ENCODE measurements at places on chromosomes 4 and X.

DNA sequence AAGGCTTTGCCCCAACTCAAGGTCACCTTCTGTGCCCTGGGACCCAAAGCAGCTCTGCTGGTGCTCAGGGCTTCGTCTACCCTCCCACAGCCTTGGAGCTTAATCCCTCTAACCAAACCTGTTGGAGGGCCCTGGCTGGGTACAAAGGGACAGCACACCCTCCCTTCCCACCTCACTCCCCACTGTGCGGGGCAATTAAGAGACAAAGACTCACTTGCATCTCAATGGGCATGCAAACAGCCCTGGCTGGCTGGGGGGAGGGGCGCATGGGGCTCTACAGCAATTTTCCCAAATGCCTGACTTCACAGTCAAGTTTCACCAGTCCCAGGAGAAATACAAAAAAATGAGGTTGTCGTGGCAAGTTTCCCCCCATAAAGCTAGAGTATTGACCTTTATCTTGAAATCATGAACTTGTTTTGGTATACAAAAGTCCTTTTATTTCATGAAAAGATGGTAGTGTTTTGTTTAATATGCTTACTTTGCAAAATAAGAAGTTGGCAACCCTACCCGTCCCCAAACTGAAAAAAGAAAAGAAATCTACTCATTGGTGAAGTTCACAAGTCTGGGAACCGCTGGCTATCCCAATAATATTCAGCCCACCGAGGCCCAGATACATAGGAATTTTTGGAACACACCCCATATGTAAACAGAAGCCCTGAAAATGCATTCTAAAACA, 4.1 kb upstream of the CD99L2 start:
- H3K4me1 ChIP-seq, result no peaks in the 10 kb centered on the region
- H3K27me3 ChIP-seq, result no peaks in the 10 kb centered on the region
- H3K36me3 ChIP-seq, result no peaks in the 10 kb centered on the region
- no peak overlapping the region for H3K4me3 ChIP-seq
- no peak for DNase-seq

DNA sequence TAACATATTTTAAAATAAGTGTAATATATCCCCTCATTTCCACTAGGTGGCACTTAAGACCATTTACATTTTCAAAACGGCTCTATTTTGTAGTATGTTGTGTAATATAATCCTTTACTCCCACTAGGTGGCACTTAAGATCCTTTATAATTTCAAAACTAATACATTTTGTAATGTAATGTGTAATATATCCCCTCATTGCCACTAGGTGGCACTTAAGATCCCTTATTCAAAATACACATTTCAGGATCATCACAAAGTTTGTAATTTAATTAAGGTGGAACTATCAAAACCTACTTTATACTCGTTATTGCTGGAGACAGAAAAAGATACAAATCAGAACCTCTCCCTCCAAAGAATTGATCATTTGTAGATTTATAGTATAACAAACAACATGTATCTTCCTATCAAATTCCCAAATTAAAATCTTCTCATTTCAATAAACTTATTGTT, 132.5 kb downstream of the ARHGAP6 start:
- peak; percentile 5 for DNase-seq
- no peaks in the 10 kb centered on the region for H3K36me3 ChIP-seq
- no peak overlapping the region for H3K4me3 ChIP-seq
- no peak overlapping the region for H3K27ac ChIP-seq
- H3K4me1 ChIP-seq, result no peaks in the 10 kb centered on the region

GRCh38 chrX:154430916-154431315, 2.4 kb downstream of the ATP6AP1 start:
- no peaks in the 10 kb centered on the region for H3K27me3 ChIP-seq
- peak; percentile 24 for DNase-seq
- H3K4me1 ChIP-seq, result no peaks in the 10 kb centered on the region
- no peak overlapping the region for H3K4me3 ChIP-seq
- no peaks in the 10 kb centered on the region for H3K36me3 ChIP-seq

- H3K4me1 ChIP-seq, result no peaks in the 10 kb centered on the region
- H3K4me3 ChIP-seq, result no peak overlapping the region
- no peak for DNase-seq
- H3K27ac ChIP-seq, result no peak overlapping the region
Measured at GRCh38 chr4:112523764-112524505, 8.0 kb upstream of the NEUROG2 start.

DNA sequence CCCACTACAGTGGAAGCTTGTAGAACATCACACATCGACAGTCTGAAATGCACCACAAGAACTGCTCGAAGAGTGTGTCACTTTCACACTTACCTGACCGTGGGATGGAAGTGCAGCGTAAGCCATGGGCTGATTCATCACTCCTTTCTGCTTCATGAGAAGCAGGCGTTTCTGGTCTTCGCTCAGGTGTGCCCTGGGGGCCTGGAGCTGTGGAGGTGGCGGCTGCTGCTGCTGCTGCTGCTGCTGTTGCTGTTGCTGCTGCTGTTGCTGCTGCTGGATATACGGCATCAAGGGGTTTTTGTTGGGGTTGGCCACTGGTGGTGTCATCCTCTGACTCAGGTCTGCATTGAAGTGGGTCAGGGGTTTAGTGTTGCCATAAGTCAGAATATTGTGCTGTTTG, 223.6 kb downstream of the MGST2 start:
- H3K4me3 ChIP-seq, result no peak overlapping the region
- peak overlapping the region; percentile 27 for H3K27ac ChIP-seq
- no peak for DNase-seq
- H3K36me3 ChIP-seq, result no peaks in the 10 kb centered on the region
- H3K4me1 ChIP-seq, result peaks cover 5% of the 10 kb centered on the region
- H3K27me3 ChIP-seq, result no peaks in the 10 kb centered on the region

DNA sequence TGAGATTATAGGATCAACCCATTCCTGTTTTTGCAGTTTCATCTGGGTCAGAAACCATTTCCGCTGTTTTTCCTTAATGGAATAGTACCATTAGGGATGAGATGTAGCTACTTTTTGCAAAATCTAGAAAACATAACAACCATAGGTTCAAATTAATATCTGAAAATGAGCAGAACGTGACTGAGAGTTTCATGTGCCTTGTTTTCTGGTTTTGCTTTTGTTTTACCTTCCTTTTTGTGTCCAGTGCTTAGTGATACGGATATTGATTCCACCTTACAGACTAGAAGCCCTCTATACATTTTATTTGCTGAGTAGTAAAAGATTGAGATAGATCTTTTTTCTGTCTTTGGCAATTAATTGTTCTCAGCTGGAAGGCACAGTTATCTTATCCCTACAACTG, 46.5 kb downstream of the SNX25 start:
- DNase-seq, result no peak
- H3K4me3 ChIP-seq, result no peak overlapping the region
- H3K36me3 ChIP-seq, result no peaks in the 10 kb centered on the region
- H3K4me1 ChIP-seq, result no peaks in the 10 kb centered on the region

DNA sequence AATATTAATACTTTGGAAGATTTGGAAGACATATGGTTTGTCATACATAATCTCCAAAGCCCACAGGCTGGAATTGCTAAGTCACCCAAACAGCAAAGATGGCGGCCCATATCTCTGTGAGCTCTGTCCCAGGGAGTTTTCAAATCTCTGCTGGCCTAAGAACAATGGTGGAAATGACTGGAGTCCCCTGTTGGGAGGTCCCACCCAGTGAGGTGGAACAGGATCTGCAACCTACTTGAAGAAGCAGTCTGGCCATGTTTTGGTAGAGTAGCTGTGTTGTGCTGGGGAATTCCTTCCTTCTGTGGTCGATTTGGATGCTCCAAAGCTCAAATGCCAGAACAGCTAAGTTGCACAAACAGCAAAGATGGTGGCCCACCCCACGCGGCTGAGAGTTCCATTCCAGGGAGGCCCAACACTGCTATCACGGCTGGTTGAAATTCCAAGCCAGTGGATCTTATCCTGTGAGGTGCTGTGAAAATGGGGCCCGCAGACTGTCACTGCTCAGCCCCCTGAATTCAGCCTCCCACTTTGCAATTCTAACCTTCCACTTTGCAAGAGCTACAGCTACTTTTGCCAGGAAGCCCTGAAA, 3.2 kb upstream of the UGT2B7 start:
- no peak overlapping the region for H3K27ac ChIP-seq
- no peaks in the 10 kb centered on the region for H3K4me1 ChIP-seq
- H3K27me3 ChIP-seq, result no peaks in the 10 kb centered on the region
- no peak for DNase-seq

GRCh38 chr4:98656886-98657285, 1.5 kb downstream of the TSPAN5 start:
- H3K27me3 ChIP-seq, result no peaks in the 10 kb centered on the region
- no peaks in the 10 kb centered on the region for H3K36me3 ChIP-seq
- DNase-seq, result no peak
- H3K27ac ChIP-seq, result no peak overlapping the region
- H3K4me1 ChIP-seq, result no peaks in the 10 kb centered on the region

GRCh38 chrX:44071070-44071645, 98.0 kb upstream of the NDP start:
- no peaks in the 10 kb centered on the region for H3K4me1 ChIP-seq
- H3K4me3 ChIP-seq, result no peak overlapping the region
- no peaks in the 10 kb centered on the region for H3K36me3 ChIP-seq
- no peaks in the 10 kb centered on the region for H3K27me3 ChIP-seq

DNA sequence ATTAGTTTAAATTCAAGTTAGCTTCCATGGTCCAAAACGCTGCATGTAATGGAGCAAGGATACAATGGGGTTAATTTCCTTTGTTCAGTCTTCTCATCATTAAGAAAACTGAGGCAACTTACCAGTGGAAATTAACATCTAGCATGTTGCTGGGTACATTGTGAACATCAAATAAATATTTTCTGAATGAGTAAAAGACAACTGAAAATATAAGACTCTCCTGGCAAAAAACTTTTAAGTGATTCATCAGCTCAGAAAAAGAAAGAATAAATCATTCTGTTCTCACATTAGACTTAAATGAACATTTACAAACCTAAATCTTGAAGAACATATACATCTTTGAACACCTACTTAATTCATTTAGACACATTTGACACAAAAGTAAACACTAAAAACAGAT, 138.4 kb upstream of the ETNPPL start:
- H3K36me3 ChIP-seq, result no peaks in the 10 kb centered on the region
- no peak overlapping the region for H3K27ac ChIP-seq
- no peak overlapping the region for H3K4me3 ChIP-seq
- H3K27me3 ChIP-seq, result no peaks in the 10 kb centered on the region
- no peaks in the 10 kb centered on the region for H3K4me1 ChIP-seq

- H3K4me1 ChIP-seq, result no peaks in the 10 kb centered on the region
- H3K27ac ChIP-seq, result no peak overlapping the region
- H3K36me3 ChIP-seq, result no peaks in the 10 kb centered on the region
- H3K27me3 ChIP-seq, result no peaks in the 10 kb centered on the region
- H3K4me3 ChIP-seq, result no peak overlapping the region
- DNase-seq, result no peak
Measured at GRCh38 chr4:7151668-7152227, 40.6 kb upstream of the SORCS2 start.

DNA sequence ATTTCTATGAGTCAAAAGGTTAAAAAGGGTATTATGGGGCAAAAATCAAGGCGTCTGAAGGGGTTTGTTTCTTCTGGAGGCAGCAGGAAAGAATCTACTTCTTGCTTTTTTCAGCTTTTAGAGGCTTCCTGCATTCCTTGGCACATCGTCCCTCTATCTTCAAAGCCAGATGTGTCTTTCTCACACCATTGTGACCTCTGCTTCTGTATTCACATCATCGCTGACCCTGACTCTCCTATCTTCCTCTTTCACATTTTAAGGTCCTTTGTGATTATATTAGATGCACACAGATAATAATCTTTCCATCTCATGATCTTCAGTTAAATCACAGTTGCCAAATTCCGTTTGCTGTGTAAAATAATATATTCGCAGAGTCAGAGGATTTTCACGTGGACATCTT, 112.7 kb downstream of the PPP4R3C start:
- no peak for DNase-seq
- H3K4me3 ChIP-seq, result no peak overlapping the region

DNA sequence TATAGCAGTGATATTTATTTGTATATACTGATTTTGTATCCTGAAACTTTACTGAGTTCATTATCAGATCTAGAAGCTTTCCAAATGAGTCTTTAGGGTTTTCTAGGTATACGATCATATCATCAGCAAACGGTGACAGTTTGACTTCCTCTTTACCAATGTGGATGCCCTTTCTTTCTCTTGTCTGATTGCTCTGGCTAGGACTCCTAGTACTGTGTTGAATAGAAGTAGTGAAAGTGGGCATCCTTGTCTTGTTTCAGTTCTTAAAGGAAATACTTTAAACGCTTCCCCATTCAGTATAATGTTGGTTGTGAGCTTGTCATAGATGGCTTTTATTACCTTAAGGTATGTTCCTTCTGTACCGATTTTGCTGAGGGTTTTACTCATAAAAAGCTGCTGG, 37.5 kb downstream of the CBR4 start:
- H3K4me3 ChIP-seq, result no peak overlapping the region
- no peaks in the 10 kb centered on the region for H3K4me1 ChIP-seq
- no peak overlapping the region for H3K27ac ChIP-seq
- DNase-seq, result no peak
- no peaks in the 10 kb centered on the region for H3K36me3 ChIP-seq

DNA sequence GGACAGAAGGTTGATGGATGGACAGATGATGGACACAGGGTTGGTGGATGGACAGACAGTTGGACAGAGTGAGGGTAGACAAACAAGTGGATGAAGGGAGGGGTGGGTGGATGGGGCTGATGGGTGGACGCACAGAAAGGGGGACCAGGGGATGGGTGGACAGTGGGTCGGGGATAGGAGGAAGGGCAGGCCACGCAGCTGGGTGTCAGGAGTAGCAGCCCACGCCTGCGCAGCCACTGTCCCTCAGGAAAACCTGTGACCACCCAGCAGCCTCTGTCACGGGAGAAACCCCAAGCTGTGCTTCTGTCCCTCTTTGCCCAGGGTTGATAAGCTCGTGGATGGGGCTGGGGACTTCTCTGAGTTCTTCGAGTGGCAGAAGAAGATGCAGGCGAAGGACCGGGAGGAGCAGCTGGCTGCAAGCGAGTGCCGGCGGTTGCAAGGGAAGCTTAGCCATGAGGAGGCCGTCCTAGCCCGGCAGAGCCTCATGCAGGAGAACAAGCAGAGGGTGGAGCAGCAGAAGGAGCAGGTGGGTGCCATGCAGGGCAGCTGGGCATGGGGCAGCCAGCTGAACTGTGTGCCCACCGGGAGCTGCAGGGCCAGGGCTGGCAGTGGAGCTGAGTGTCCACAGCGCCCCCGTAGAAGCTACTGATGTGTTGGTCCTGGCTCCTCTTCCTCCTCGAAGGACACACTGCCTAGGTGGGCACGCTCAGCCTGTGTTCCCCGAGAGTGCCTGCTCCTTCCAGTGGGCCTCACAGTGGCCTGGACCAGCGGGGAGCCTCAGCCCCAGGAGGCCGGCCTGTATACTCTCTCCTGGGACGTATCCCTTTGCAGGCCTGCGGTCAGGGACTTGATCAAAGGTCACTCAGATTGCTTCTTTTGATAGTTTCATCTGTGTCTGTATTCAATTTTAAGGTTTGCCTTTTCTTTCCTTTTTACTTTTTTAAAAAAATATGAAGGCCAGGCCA, 16.8 kb upstream of the RNF4 start:
- no peaks in the 10 kb centered on the region for H3K4me1 ChIP-seq
- no peaks in the 10 kb centered on the region for H3K27me3 ChIP-seq
- no peak for DNase-seq
- no peaks in the 10 kb centered on the region for H3K36me3 ChIP-seq
- no peak overlapping the region for H3K27ac ChIP-seq
- no peak overlapping the region for H3K4me3 ChIP-seq

GRCh38 chrX:12951595-12951975, 23.3 kb upstream of the TMSB4X start:
- H3K4me3 ChIP-seq, result no peak overlapping the region
- no peak overlapping the region for H3K27ac ChIP-seq
- no peaks in the 10 kb centered on the region for H3K4me1 ChIP-seq
- H3K27me3 ChIP-seq, result no peaks in the 10 kb centered on the region
- no peaks in the 10 kb centered on the region for H3K36me3 ChIP-seq
